ENCODE measurements at places on chromosomes 7 and 10.

GRCh38 chr7:94969434-94970084, 62.2 kb downstream of the PPP1R9A start:
- DNase-seq = no peak

GRCh38 chr10:17113889-17114540, 15.6 kb downstream of the CUBN start:
- no peak for DNase-seq

DNA sequence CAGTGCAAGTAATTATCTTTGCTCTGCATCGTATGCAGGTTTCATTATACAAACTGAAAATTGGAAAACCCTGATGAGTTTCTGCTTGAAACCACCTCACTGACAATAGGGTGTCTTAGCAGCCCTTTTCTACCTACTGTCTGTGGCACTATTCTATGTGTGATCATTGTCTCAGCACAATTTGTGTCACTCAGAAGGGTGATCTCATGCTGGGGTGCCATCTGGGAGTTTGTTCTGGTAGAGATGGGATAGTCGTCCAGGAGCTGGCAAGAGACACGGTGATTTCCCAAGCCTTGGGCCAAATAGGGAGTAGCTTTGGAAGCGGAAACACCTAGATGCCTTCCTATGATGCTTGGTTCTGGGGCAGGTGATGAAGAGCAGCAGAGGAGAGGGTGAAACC, 186.3 kb downstream of the FRMD4A start:
- DNase-seq = no peak

- DNase-seq = no peak
Observed at GRCh38 chr10:37754538-37755323, 102.7 kb downstream of the ZNF248 start.

GRCh38 chr7:138258197-138258559, 181.9 kb downstream of the AKR1D1 start:
- no peak for DNase-seq

DNA sequence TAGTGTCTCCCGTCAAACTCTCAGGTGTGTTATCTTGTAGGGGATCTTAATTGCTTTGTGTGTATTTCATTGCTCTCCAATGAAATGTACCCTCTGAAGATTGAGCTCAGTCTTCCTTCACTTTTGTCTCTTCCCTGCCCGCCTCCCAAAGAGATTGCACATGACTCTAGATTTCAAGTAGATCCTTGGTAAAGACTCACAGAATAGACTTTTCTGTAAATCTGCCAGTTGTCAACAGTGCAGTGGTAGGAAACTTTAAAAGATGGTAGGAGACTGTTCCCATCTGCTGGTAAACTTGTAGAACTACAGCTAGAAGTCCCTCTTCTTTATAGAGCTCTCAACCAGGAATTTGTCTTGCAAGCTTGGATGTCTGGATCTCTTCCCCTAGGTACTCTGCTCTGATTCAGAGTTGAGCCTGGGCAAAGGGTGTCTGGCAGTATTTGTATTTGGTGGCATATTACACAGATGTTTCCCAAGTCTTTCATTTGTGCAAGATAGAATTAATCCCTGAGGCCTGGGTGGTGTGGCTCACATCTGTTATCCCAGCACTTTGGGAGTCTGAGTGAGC, 9.6 kb downstream of the CCL26 start:
- no peak for DNase-seq

DNA sequence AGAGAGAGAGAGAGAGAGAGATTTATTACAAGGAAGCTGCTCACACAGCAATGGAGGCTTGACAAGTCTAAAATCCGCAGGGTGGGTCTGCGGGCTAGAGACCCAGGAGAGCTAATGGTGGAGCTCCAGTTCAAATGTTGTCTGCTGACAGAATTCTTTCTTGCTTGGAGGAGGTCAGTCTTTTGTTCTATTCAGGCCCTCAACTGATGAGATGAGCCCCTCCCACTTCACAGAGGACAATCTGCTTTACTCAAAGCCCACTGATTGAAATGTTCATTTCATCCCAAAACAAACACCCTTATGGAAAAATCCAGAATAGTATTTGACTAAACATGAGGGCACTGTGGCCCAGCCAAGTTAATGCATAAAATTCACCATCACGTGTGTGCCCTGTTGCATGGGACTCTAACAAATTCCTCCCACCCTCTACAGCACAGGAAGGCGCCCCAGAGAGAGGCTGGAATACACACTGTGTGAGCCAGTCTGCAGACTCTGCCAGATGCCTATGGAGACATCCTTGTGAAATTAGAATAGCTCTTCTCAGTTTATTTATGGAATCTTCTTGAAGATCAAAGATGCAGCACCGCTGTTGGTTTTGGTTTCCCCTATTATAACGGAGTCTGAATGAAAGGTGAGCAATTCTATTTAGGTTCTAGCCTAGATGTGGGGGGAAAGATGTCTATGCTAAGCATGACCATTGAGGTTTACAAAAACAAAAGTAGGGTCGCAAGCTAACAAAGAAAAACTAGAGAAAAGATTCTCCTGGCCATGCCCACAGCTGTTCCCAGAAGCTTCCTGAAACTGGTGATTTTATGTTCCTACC, 123.0 kb upstream of the SFMBT2 start:
- no peak for DNase-seq

- no peak for DNase-seq
Observed at GRCh38 chr7:90777465-90777864, 181.3 kb downstream of the CDK14 start.

GRCh38 chr7:88268858-88269257, 37.8 kb downstream of the STEAP4 start:
- no peak for DNase-seq

DNA sequence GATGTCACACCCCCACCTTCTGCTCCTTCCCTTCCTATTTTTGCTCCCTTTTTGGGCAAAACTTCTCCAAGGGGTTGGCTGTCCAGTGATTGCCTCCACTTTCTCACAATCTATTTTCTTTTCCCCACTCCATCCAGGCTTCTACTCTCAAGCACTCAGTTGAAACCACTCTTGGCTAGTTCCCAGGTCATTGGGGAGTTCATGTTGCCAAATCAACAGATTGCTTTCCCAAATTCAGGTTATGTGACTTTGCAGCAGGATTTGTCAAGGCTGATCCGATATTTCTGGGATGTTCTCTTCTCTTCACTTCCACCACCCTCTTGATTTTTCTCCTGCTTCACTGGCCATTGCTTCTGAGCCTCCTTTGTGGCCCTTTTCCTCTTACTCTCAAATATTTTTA, 258.7 kb upstream of the SLC26A5 start:
- DNase-seq = no peak

- no peak for DNase-seq
Observed at GRCh38 chr7:52547308-52547910, 488.0 kb upstream of the POM121L12 start.

- no peak for DNase-seq
Observed at GRCh38 chr7:105191331-105191730, 177.3 kb downstream of the KMT2E start.

DNA sequence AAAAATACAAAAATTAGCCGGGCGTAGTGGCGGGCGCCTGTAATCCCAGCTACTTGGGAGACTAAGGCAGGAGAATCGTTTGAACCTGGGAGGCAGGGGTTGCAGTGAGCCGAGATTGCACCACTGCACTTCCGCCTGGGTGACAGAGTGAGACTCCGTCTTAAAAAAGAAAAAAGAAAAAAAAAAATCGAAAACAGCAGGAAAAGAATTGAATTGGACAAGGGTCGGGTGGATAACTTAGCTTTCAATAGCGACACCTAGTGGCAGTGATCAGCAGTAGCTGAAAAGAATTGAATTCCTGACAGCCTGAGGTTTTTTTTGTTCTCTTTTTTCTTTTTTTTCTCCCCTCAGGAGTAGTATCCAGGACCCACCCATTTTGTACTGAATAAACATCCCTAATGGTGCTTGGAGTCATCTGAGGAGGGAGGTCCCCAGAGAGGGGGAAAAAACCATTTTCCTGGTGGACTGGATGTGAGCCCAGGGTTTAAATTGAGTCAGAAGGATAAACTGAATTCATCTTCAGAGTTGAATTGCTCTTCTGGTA, 55.1 kb downstream of the CYCS start:
- DNase-seq = no peak

- no peak for DNase-seq
Observed at GRCh38 chr7:121080913-121081326, 92.4 kb downstream of the CPED1 start.

DNA sequence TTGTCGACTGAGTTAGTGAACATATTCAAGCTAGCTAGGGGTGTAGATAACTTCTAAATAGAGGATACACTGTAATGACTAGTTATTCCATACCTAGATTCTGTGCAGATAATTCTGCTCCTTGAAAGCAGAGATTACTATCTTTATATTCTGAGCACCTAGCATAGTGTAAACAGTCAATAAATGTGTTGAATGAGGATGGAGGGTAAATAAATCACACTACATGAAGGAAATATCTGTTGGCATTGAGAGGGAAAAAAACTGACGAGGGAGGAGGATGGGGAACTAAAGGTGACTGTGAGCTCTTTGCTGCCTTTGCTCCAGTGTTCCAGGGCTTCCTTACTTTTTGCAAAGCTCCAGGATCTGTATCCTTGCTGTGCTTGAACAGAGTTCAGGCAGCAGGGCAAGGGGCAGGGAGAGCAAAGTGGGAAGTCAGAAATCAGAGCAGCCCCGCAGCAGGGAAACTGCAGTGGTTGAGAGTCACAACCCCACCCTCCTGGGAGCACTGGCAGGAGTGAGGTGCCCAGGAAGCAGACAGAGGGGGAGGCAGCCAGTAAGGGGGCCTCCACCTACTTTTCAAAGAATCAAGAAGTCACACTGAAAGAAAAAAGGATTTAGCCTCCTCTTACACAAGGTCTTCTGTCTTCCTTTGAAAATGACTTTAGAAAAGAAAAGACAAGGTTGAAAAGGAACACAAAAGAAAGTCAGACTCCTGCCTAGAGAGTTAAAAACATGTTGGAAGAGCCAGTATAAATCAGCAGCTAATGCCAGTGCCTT, 71.8 kb upstream of the LRRN3 start:
- DNase-seq = no peak

DNA sequence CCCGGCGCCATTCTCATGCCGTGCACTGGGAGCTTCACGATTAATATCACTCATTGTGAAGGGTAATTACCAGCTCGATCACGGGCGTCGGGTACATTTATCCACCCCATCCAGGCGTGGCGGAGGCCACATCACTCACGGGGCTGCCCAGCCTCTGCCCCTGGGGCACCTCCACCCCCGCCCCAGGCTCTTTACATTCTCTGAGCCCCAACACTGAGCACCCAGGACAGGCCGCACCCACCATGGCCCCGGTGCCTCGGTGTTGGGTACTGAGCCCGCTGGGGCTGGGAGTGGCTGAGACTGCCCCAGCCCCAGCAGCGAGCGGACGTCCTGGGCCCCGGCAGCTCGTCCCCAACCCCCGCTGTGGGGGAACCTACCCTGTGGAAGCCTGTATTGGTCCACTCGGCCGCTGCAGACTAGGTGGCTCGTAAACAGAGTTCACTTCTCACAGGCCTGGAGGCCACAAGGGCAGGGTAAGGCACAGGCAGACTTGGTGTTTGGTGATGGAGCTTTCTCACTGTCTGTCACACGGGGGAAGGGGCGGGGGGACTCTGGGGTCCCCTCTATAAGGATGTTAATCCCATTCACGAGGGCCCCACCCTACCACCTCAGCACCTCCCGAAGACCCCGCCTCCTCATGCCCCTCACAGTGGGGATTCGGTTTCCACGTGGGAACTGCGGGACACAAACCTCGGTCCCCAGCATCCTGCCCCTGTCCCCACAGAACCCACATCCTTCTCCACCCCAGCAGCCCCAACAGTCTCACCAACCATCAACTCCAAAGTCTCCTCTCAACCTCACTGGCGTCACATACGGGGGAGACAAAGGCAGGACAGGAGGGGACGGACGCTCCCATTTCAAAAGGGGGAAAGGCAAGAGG, 184.1 kb downstream of the ELFN1 start:
- no peak for DNase-seq

DNA sequence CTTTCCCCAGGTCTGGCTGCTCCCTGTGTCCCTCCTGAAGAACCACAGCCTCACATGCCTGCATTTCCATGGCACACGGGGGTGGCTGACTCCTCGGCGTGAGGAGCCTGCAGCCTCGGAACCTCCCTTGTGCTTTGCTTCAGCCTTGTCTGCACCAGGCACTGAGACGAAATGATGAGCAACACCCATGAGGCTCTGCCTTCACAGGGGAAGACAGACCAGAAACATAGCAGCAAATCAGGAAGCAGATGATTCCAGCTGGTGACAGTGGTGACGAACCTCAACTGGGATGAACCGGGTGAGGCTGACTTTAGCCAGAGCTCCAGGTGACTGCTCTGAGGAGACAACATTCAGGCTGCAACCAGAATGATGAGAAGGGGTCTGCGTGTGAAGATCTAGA, 84.5 kb upstream of the SMNDC1 start:
- no peak for DNase-seq

DNA sequence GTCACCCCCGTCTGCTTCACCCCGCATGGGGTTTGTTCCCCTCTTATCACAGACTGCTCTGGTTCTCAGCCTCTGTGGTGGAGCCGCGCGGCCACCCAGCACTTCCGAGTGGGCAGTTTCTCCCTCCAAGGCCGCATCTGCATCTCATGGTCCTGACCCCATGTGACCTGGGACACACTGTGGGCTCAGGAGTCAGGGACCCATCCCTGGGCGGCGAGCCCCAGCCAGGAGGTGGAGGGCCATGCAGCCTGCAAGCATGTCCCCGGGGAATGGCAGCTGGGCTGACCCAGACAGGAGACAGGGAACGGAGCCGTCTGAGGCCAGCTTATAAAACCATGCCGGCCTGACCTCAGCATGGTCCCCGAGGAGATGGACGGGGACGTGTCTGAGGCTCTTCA, 25.2 kb upstream of the TTYH3 start:
- DNase-seq = no peak

GRCh38 chr7:69735582-69735981, 137.3 kb downstream of the AUTS2 start:
- no peak for DNase-seq

DNA sequence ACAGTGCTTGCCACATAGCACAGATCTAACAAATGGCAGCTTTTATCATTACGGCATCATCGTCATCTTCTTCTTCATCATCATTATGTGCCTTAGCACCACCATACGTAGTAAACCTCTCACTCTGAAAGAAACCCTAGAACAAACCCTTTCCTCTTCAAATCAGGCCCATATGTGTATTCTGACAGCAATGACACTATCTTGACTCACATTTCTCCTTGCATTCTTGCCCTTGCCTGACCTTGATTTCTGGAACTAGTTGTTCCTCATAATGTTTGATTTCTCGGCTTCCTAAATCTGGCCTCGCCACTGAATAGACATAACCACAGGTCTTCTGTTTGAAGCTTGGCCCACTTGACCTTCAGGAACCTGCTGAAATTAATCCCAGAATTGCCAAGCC, 115.3 kb downstream of the DGKI start:
- DNase-seq = no peak

DNA sequence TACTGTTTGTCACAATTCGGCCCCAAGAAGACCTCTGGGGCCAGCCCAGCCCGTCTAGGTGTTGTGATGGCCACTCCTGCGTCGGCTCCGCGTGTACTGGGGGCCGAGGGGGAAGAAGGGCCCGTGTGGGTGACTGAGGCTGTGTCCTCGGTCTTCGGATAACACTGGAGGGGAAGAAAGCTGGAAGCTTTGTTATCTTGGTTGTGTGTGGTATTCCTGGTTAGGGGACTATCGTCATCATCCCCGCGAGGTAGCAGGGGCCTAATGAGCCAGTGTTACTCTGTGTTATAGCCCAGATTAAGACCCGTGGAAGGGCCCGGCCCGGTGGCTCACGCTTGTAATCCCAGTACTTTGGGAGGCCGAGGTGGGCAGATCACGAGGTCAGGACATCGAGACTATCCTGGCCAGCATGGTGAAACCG, 854 bp downstream of the MTG1 start:
- DNase-seq = no peak

All from cortex of kidney (tissue), 1 donor.